ENCODE measurements at places on chromosomes 6 and 20.

- no peak for DNase-seq
Measured at GRCh38 chr6:30487926-30488325, 1.4 kb upstream of the HLA-E start.

GRCh38 chr6:51300510-51300909 lies 481.8 kb downstream of the TFAP2B start:
- DNase-seq = no peak

DNA sequence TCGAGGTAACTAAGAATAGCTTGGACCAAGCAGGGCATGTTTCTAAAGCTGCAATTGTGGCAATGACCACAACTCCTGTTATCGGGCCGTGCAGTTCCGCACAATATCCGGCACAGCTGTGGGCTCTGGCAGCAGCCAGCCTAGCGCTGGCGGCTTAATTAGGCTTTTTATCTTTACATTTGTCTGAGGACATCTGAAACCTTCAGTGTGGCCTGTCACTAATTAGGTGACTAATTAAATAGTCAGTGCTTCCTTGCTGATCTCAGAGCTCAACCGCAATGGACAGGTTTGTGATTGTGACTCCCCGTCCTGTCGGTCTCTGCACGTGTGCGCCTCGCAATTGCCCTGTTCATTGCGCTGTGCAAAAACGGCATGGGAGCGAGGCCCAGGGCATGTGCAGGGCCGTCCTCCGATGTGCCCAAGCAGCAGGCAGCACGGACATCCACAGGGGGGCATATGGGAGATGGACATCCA lies 134.8 kb upstream of the INSM1 start:
- no peak for DNase-seq

GRCh38 chr20:63117661-63118302 lies 98.1 kb downstream of the YTHDF1 start:
- no peak for DNase-seq
